ENCODE measurements at places on chromosomes 3 and 15.

DNA sequence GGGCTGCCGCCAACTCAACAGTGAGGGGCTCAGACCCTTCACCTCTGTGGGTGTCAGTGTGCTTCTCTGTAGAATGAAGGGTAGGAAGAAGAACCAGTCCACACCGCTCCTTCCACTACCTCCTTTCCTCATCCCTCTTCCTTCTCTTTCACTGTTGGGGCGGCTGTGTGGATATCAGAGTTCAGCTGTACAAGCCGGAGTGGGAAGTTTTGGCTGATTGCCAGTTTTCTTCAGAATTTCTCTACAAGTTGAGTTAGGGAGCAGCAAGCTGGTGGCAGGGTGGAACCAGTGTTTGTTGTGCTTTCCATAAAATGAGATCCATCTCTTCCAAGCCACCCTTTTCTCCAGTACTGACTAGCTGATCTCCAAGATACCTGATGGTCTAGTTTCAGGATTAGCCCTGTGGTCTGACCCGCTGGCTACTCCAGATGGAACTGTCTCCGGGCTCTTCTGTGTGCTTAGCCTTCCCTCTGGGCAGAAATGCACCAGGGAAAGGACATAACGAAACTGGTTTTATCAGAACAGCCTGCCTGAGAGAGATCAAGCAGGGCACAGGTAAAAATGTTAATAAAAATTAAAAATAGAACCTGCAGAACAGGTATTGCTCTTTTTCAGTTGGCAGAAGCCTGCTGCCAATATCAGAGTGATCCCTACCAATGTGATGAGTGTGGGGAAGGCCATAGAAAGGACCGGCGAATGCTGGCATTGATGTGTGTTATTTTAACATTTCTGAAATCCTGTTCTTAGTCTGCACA lies 169.9 kb upstream of the TSC22D2 start:
- no peaks in the 10 kb centered on the region for H3K36me3 ChIP-seq
- no peak overlapping the region for H3K4me3 ChIP-seq
- no peak for DNase-seq
- no peak overlapping the region for H3K27ac ChIP-seq
- no peaks in the 10 kb centered on the region for H3K27me3 ChIP-seq

- H3K36me3 ChIP-seq: no peaks in the 10 kb centered on the region
- H3K27me3 ChIP-seq: no peaks in the 10 kb centered on the region
- H3K4me3 ChIP-seq: no peak overlapping the region
- no peaks in the 10 kb centered on the region for H3K4me1 ChIP-seq
Observed at GRCh38 chr3:162670181-162670580, 1173.6 kb downstream of the OTOL1 start.

DNA sequence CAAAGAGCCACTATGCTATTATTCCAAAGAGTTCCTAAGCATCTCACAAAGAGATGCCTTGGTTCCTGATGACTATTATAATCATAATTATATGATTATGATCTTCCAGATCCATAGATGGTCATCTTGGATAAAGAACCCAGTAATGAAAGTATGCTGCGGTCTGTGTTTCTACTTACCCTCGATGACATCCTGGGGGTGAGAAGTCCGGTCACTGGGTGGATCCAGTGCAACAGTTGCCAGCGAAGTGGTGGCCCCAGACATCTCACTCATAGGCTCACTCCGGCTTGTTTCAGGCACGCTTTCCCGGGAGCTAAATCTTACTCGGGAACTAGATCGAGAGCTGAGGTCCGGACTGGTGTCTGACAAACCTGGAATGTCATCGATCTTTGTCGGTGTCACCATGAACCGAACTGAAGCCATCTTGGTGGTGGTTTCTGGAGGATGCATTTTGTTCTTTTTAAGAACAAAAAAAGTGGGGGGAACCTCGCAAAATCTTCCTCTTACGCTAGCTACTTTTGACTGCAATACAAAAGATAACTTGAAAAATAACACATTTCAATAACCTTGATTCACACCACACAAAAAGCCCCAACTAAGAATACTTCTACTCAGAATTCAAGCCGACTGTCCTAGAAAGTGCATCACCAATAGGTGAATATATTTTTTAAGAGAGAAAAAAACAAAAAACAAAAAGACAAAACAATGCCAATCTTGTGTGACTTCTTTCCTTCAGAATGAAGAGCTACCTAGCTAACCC lies 1.2 kb downstream of the SLC12A6 start:
- no peaks in the 10 kb centered on the region for H3K27me3 ChIP-seq
- peak overlapping the region; percentile 98 for H3K27ac ChIP-seq

DNA sequence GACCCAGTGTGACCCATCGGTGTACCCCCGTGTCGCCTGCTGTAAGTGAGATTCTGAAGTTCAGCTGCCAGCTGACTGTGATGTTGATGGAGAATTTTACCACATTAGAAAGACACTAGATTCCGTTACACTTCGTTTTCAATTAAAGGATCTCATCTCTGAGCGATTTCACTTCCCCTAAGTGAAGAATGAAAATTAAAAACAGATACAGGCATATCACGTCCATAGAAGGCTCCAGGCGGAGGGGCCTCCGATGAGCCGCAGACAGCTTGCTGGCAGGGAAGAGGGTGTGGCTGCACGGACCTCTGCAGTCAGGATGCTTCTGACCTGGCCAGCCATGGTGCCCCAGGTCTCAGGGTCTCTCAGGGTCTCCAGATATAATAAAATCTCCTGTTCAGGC lies 6.6 kb upstream of the CPN2 start:
- H3K27me3 ChIP-seq: peaks cover 6% of the 10 kb centered on the region
- no peak for DNase-seq
- H3K4me3 ChIP-seq: no peak overlapping the region
- H3K36me3 ChIP-seq: no peaks in the 10 kb centered on the region
- H3K27ac ChIP-seq: no peak overlapping the region

DNA sequence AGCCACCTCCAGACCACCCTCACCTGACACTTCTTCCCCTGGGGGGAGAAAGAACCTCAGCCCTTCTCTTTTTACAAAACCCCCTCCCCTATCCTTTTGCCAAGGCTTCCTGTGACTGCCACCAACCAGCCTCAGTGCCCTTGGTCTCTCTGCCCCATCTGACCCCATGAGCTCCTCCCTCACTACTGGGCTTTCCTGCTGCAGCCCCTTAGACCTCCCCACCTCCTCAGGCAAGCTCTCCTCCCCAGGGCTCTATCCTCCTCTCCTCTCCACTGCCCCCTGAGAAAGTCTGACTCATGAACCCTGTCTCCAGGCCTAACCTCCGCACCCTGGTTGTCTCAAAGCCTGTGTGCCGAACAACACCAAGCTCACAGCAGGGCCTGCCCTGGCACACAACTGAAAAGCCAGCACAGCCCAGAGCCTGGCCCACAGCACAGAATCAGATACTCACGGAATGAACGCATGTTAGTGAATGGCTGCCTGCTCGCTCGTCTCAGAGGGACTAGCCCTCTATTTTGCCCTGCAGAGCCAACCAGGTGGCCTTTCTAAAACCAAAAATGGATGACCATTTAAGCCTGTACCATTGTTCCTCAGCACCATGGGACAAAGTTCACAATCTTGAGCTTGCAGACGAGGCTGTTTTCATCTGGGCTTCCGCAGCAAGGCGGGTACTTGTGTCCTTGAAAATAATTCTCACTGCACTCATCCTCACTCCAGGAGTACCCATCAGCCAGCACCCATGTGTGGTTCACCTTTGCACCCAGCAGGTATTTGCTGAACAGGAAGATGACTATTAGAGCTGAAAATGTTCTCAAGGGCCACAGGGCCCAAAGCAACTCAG lies 1.7 kb downstream of the CHDH start:
- H3K36me3 ChIP-seq: no peaks in the 10 kb centered on the region
- no peaks in the 10 kb centered on the region for H3K27me3 ChIP-seq
- no peak for DNase-seq
- no peak overlapping the region for H3K4me3 ChIP-seq
- no peak overlapping the region for H3K27ac ChIP-seq

GRCh38 chr3:180457225-180457624 lies 144.7 kb upstream of the TTC14 start:
- no peaks in the 10 kb centered on the region for H3K36me3 ChIP-seq
- no peaks in the 10 kb centered on the region for H3K4me1 ChIP-seq
- no peak overlapping the region for H3K27ac ChIP-seq

DNA sequence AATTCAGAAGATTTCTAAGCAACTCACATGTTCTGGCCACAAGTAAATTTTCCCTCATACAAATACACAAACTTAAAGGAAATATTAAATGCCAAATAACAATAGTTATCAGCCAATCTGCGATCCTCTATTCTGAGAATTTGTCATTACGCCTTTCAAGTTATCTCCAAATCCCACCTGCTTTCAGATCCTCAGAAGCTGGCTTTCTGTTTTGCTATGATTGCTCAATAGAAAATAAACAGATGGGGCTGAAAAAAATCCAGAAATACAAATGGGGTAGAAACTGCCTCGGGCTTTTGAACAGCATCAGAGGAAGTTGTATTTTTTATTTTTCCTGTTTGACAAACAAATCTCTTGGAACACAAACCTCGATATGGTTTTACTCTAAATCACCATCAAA lies 74.0 kb upstream of the CNTN4 start:
- no peaks in the 10 kb centered on the region for H3K4me1 ChIP-seq
- DNase-seq: no peak
- no peaks in the 10 kb centered on the region for H3K27me3 ChIP-seq
- no peak overlapping the region for H3K27ac ChIP-seq

DNA sequence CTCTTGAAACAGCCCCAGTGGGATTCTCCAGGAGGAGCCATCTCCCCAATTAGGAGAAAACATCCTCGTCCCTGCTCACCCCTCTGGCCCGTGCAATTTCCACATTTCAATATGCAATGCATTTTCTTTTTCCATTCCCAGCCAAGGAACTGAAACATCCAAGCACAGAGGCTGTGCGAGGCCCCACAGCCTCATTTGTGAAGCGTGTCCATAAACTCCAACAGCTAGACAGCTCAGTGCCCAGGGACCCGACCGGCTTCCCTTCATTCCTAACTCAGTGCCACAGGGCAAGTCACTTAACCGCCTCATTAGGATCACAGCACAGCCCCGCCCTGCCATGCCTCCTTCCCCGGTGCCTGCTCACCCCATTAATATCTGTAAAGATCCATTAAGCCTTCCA lies 204.2 kb upstream of the IGF1R start:
- H3K27ac ChIP-seq: no peak overlapping the region
- H3K27me3 ChIP-seq: peaks cover 24% of the 10 kb centered on the region
- no peaks in the 10 kb centered on the region for H3K36me3 ChIP-seq
- H3K4me1 ChIP-seq: no peaks in the 10 kb centered on the region

Data from left lung (tissue), 14 donors.